ENCODE measurements at places on chromosomes 5 and 9. TPM values are rescaled to one million over a fixed set of nuclear protein-coding genes. Genes with fewer than 3 reads are reported as not detected.

The ROR2 gene
- total RNA-seq: 17.7 TPM

GRCh38 chr9:122053567-122054350, 39.3 kb downstream of the TTLL11 start:
- no peak overlapping the region for H3K4me3 ChIP-seq
- no peaks in the 10 kb centered on the region for H3K36me3 ChIP-seq
- DNase-seq: no peak
- H3K4me1 ChIP-seq: no peaks in the 10 kb centered on the region
- no peak overlapping the region for H3K27ac ChIP-seq

GRCh38 chr5:91020065-91020800, 362.9 kb downstream of the ARRDC3 start:
- no peak overlapping the region for H3K27ac ChIP-seq
- DNase-seq: no peak
- no peaks in the 10 kb centered on the region for H3K27me3 ChIP-seq
- no peaks in the 10 kb centered on the region for H3K36me3 ChIP-seq
- H3K4me1 ChIP-seq: peaks cover 16% of the 10 kb centered on the region
- no peak overlapping the region for H3K4me3 ChIP-seq

DNA sequence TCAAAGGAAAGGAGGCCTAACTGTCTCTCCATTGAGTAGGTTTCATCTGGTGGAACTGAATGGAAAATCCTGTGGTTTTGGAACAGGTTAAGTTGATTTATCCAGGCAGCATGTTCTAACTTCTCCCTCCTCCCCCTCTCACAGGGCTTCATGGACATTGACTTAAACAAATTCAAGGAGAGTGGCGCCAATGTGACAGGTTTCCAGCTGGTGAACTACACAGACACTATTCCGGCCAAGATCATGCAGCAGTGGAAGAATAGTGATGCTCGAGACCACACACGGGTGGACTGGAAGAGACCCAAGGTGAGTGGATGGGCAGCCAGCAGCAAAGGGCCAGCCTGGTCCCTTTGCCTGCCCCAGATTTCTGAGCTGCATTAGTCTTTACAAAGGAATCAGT, 183.9 kb downstream of the GRIA1 start:
- no peak overlapping the region for H3K4me3 ChIP-seq
- no peaks in the 10 kb centered on the region for H3K36me3 ChIP-seq
- no peaks in the 10 kb centered on the region for H3K4me1 ChIP-seq
- no peak overlapping the region for H3K27ac ChIP-seq
- no peaks in the 10 kb centered on the region for H3K27me3 ChIP-seq

- no peak overlapping the region for H3K4me3 ChIP-seq
- H3K27me3 ChIP-seq: no peaks in the 10 kb centered on the region
- no peak for DNase-seq
- no peak overlapping the region for H3K27ac ChIP-seq
- H3K36me3 ChIP-seq: no peaks in the 10 kb centered on the region
These were observed 42.8 kb downstream of the PPP1R2B start for GRCh38 chr5:156892864-156893263.

The PTPN3 gene
- total RNA-seq: 21.3 TPM

GRCh38 chr5:132239776-132240175, 12.1 kb upstream of the P4HA2 start:
- H3K27ac ChIP-seq: no peak overlapping the region
- no peaks in the 10 kb centered on the region for H3K4me1 ChIP-seq
- no peak overlapping the region for H3K4me3 ChIP-seq

The NSUN2 gene
- 47.7 TPM for total RNA-seq

GRCh38 chr9:4235871-4236804, 63.7 kb downstream of the GLIS3 start:
- H3K4me3 ChIP-seq: no peak overlapping the region
- no peaks in the 10 kb centered on the region for H3K27me3 ChIP-seq
- DNase-seq: no peak
- H3K36me3 ChIP-seq: no peaks in the 10 kb centered on the region

- no peak overlapping the region for H3K27ac ChIP-seq
- no peaks in the 10 kb centered on the region for H3K27me3 ChIP-seq
- no peak for DNase-seq
- H3K4me3 ChIP-seq: no peak overlapping the region
- peaks cover 23% of the 10 kb centered on the region for H3K4me1 ChIP-seq
These were observed 3.1 kb upstream of the B4GALT7 start for GRCh38 chr5:177596775-177597238.

GRCh38 chr5:79484731-79485130, 29.2 kb downstream of the HOMER1 start:
- H3K4me3 ChIP-seq: no peak overlapping the region
- DNase-seq: no peak
- H3K27ac ChIP-seq: no peak overlapping the region
- no peaks in the 10 kb centered on the region for H3K27me3 ChIP-seq
- no peaks in the 10 kb centered on the region for H3K36me3 ChIP-seq

- H3K36me3 ChIP-seq: no peaks in the 10 kb centered on the region
- no peak overlapping the region for H3K4me3 ChIP-seq
- H3K27ac ChIP-seq: no peak overlapping the region
- no peaks in the 10 kb centered on the region for H3K27me3 ChIP-seq
- no peak for DNase-seq
- H3K4me1 ChIP-seq: peaks cover 8% of the 10 kb centered on the region
These were observed 21.5 kb downstream of the SLC6A7 start for GRCh38 chr5:150211156-150212030.

DNA sequence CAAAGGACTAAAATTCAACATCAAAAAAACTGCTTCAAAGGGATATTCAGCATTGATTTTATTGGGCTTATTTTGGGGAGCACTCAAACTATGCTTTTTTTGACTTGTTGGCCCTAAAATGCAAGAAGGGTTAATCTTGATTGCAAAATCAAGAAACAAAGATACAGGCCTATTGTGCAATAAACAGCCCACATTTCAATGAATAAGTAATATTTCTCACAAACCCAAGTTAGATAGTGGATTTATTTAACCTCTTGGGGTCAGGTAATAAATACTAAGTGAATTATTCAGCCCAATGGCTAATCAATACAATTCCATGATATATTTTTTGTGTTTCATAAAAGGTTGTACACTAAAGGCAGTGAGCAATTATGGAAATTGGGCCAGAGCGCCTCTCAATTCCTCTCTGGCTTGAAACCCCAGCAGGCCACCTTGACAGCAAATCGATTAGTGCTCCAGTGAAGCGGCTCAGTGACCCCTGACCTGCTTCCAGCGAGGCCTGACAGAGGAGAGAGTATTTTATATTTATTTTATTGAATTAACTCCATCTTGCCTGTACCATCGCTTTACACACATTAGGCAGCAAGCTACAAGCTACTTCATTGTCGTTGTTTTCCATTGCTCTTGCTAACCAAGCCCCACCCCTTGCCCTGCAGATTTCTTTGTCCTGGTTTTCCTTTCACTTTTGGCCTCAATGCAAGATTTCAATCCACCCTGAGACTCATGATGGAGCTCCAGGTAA, 65.5 kb downstream of the EBF1 start:
- peaks cover 13% of the 10 kb centered on the region for H3K4me1 ChIP-seq
- no peak overlapping the region for H3K4me3 ChIP-seq
- H3K36me3 ChIP-seq: no peaks in the 10 kb centered on the region

The FGF1 gene
- 1.0 TPM for total RNA-seq

The LCN9 gene
- total RNA-seq: not detected

The PRRX2 gene
- total RNA-seq: 10.6 TPM

DNA sequence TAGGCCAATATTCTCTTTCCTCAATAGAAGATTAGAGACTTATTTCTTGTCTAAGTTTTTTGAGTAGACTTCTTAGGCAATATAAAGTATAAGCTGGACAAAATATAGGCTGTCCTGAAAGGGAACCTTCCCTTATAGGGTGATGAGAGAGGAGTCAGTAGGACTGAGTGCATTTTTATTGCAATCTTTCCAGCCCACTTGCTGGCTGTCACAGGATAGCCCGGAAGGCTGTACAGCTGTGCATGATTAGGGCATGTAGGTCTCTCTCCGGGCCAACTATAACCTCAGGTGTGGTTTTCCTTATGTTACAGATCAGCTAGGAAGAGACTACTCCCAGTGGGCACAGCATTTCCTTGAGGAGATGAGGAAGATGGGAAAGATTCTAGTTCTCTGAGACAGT, 159.8 kb upstream of the MEF2C start:
- no peaks in the 10 kb centered on the region for H3K4me1 ChIP-seq

DNA sequence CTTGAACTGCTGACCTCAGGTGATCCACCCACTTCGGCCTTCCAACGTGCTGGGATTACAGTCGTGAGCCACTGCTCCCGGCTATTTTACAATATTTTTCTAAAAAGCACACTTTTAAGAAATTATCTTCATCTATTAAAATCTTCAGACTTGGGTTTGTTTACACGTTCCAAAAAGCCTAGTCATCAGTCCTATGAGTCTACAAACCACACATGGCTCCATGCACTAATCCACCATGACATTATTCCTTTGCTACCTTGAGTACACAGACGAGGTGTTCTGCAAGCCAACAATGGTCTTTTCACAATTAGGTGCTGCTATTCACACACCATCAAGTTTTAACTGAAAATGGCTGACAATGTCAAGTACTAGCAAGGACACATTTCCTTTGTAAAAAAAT, 41.0 kb downstream of the TRPM6 start:
- H3K4me1 ChIP-seq: no peaks in the 10 kb centered on the region
- H3K4me3 ChIP-seq: no peak overlapping the region
- H3K36me3 ChIP-seq: no peaks in the 10 kb centered on the region
- DNase-seq: no peak

DNA sequence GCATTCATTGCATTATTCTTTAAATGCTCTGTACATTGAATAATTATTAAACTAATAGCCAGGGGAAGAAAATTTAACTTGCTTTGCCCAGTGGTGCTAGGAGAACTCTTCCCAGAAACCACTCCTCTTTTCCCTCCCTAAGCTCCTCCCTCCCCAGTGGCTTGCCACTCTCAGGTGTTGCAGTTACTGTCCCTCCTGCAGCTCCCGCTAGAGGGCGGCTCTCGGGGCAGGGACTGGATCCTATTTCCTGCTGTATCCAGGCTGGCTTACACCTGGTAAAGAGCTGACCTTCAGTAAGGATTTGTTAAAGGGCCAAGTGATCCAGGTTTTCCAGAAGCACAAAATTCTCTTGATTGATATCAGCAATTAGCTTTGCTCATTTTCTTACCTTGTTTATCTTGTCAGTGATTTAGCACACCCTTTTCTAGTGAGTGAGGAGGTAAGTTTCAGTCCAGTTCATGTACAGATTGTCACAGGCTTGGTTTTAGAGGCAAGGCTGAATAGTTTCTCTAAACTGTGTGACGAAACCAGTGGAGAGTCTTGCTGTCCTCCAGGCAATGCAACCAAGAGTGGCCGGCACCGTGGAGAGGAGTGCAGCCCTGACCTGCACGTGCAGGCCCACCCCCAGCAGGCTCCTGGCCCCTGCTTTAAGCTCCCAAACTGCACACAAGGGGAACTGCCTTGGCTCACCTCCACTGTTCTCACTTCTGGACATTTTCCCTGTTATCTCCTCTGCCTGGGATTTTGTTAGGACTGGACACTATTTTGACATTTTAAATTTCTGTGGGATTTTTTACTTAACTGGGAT, 423.8 kb downstream of the SPOCK1 start:
- DNase-seq: peak; percentile 80
- no peaks in the 10 kb centered on the region for H3K27me3 ChIP-seq
- H3K4me1 ChIP-seq: peaks cover 12% of the 10 kb centered on the region

DNA sequence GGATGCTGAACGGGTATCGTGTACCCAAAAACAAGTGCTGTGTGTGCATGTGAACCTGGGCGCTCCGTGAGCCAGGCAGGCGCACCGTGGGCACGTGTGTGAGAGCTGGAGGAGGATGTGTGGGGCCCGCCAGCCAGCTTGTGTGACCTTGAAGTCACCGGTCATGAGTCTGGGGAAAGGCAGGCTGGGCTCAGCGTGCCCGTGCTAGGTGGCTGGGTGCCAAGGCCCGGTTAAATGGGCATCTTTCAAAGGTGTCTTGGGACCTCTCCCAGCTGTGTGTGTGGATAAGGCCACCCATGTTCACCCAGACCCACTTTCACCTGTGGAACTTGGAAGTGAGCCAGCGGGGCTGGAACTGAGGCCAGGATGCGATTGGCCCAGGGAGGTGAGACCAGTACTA, 3.4 kb downstream of the KCNT1 start:
- no peaks in the 10 kb centered on the region for H3K27me3 ChIP-seq
- H3K4me1 ChIP-seq: peaks cover 4% of the 10 kb centered on the region
- H3K27ac ChIP-seq: no peak overlapping the region

The COL27A1 gene
- total RNA-seq: 6.7 TPM

GRCh38 chr9:35666045-35666444, 1.1 kb upstream of the ARHGEF39 start:
- no peak overlapping the region for H3K4me3 ChIP-seq
- H3K27me3 ChIP-seq: no peaks in the 10 kb centered on the region
- H3K36me3 ChIP-seq: peaks cover under 1% of the 10 kb centered on the region
- no peak overlapping the region for H3K27ac ChIP-seq

GRCh38 chr9:97484134-97484533, 17.3 kb upstream of the TMOD1 start:
- no peaks in the 10 kb centered on the region for H3K27me3 ChIP-seq
- peaks cover 21% of the 10 kb centered on the region for H3K4me1 ChIP-seq
- peaks cover 5% of the 10 kb centered on the region for H3K36me3 ChIP-seq
- no peak overlapping the region for H3K4me3 ChIP-seq
- H3K27ac ChIP-seq: peak overlapping the region; percentile 39

DNA sequence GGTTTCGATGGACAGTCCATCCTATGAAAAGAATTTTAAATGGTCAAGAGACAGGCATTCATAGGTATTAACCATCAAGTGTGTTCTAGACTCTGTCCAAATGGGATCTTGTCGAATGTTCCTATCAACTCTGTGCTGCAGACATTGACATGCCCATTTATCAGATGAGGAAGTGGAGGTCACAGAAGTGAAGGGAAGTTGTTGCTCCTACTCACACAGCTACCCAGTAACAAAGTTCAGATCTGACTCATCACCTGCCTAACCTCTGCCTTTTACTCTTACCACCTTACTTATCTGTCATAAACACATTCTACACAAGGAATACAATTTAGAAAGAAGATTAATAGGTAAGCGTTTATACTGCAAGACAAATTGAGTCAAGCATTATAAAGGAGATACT, 426.2 kb upstream of the BRINP1 start:
- no peaks in the 10 kb centered on the region for H3K27me3 ChIP-seq
- DNase-seq: no peak
- H3K4me1 ChIP-seq: no peaks in the 10 kb centered on the region
- no peaks in the 10 kb centered on the region for H3K36me3 ChIP-seq

The CBY3 gene
- total RNA-seq: 0.67 TPM

DNA sequence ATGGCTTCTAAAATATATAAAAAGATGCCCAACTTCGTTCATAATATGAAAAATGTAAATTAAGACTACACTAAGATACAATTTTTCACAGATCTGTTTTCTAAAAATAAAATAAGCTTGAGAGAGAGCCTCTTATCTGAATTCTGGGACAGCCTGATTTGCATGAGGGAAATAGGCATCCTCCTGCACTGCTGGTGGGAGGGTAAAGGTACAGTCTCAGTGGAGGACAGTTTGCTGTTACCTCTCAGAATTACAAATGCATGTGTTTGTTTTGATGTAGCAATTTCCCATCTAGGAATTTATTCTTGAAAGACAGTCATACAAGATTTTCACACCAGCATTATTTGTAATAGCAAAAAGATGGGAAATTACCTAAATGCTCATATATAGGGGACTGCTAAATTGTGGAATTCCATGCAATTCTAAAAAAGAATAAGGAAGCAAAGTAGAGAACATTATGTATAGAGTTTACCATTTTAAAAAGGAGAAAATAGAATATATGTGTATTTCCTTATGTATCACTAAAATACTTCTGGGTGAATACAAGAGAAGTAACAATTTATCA, 75.7 kb downstream of the ZSWIM6 start:
- no peak overlapping the region for H3K27ac ChIP-seq
- no peak overlapping the region for H3K4me3 ChIP-seq
- H3K36me3 ChIP-seq: no peaks in the 10 kb centered on the region
- no peaks in the 10 kb centered on the region for H3K27me3 ChIP-seq

All from thyroid gland (tissue), 4 donors.